CD4-positive, alpha-beta memory T cell (primary cell): ENCODE measurements at places on chromosomes 4 and X. TPM values are rescaled to one million over a fixed set of nuclear protein-coding genes. Genes with fewer than 3 reads are reported as not detected.

- DNase-seq, result peak; percentile 1
These were observed 89.6 kb upstream of the PRPS2 start for GRCh38 chrX:12701628-12702027.

GRCh38 chr4:157994863-157995262 is 178.0 kb downstream of the GASK1B start:
- DNase-seq, result no peak

DNA sequence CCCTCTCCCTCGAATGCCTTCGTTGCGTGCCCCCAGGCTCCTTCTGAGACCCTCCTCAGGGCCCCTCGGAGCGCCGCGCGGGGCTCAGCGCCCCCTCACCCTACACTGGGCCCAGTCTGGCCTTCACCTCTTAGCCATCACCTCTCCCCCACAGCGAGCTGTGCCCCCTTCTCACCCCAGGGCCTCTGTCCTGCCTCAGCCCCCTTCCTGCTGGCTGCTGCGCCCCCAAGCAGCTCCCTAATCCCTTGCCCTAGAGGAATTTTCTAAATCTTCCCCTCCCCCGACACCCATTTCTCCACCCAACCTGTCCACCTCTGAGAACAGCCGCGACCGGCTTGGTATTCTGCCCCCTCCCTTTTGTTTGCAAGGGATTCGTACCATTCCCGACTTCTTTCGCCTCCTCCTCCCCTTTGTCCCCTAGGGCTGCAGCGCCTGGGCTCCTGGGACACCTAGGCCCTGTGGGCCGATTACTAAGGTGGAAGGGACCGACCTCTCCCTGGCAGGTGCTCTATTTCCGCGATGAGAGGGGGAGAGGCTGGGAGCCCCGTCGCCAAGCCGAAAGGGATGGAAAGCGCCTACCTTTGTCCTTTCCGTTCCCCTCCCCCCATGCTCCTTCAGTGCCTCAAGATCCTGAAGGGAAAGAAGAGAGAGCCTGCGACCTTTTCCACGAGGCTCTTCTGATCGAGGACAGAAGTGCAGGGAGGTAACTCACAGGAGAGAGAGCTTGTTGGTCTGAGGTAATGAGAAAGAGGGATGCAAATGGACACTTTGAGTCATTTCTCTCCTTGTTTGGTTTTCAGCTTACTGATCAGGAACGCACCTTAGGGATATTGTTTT is 10.9 kb downstream of the DLG3 start:
- DNase-seq, result no peak

- no peak for DNase-seq
These were observed 29.2 kb upstream of the CCNI start for GRCh38 chr4:77104791-77105540.

GYPA gene
- not detected for total RNA-seq

- DNase-seq, result no peak
These were observed 3.1 kb upstream of the SOX3 start for GRCh38 chrX:140507982-140508305.

SLIT2 gene
- total RNA-seq, result not detected

DNA sequence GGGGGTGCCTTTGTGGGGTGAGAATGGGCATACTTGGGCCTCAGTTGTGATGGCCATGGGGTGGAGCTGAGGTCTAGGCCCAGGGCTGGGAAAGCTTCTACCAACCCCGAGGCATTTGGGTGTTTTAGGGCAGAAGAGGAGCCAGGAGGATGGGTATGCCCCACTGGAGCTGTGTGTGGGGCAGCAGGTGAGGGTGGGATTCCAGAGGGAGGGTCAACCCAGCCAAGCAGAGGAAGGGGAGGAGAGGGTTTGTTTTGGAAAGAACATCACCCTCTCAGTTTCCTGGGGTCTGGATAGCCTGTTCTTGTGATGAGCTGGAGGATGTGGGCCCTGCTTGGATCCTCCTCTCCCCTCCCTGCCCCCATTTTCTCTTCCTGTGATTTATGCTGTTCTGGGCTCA is 620 bp downstream of the IL9R start:
- no peak for DNase-seq

CT55 gene
- not detected for total RNA-seq

ZIC3 gene
- not detected for total RNA-seq

- DNase-seq, result peak; percentile 33
These were observed 33.1 kb downstream of the GAB3 start for GRCh38 chrX:154717824-154718223.
